ENCODE measurements at places on chromosomes 1 and 21.

DNA sequence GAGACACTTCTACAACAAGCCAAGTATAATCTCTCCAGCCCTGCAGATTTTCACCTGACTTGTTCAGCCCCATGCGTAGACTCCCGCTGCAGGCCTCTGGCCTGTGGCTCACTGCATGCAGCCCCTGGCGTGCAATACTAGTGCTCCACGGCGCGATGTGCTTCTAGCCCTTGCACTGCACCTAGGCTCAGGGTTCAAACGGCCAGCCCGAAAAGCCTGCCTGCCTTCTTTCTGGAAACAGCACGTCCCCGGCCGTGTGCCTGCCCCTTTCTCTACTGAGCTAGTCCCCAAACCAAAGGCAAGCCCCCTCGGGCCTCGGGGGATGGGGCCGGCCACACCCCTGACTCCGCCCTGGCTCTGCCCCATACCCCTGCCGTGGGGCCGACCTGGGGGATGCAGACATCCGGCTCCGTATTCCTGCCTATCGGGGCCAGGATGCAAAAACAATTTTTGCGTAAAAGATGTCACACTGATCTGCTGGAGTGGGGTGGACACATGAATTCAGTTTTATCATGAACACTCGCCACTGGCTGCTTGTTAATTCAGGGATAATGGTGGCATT is 26.3 kb upstream of the TRAPPC10 start:
- DNase-seq, result no peak

GRCh38 chr1:156963621-156964020 is 43.2 kb downstream of the LRRC71 start:
- peak; percentile 27 for DNase-seq

GRCh38 chr1:74427681-74428080 is 84.7 kb downstream of the LRRC53 start:
- DNase-seq, result no peak

- DNase-seq, result no peak
Observed at GRCh38 chr1:231981675-231982074, 355.1 kb downstream of the DISC1 start.

- DNase-seq, result no peak
Observed at GRCh38 chr1:218683242-218683641, 338.1 kb downstream of the TGFB2 start.

DNA sequence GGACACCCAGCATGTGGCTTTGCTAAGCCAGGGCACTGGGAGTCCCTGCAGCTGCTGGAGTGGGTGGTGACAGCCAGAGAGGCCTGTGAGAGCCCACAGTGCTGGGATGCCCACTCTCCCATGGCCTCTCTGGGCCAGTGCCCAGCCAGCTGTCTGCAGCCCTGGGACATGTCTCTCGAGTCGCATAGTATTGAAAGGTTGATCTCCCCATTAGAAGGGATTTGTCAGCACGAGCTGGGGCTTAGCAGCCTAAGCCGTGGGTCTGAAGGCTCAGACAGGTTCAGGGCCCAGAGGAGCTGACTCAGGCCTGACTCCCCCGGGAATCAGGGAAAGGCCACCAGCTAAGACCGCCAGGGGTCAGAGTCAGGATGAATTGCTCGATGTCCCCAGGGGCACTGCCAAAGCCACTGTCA is 53.5 kb downstream of the FOXD2 start:
- DNase-seq, result no peak

DNA sequence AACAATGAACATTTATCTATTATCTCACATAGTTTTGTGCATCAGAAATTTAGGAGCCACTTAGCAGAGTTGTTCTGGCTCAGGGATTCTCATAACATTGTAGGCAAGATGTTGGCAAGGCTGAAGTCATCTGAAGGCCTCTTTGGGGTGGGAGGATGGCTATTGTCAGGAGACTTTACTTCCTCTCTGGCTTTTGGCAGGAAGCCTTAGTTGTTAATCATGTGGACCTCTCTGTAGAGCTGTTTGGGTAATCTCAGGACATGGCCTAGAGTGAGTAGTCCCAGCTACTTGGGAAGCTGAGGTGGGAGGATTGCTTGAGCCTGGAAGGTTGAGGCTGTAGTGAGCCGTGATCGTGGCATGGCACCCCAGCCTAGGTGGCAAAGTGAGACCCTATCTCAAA is 40.2 kb downstream of the RASAL2 start:
- peak; percentile 74 for DNase-seq

All from AG08395 (cell line).